ENCODE measurements at places on chromosomes 13 and 19.

DNA sequence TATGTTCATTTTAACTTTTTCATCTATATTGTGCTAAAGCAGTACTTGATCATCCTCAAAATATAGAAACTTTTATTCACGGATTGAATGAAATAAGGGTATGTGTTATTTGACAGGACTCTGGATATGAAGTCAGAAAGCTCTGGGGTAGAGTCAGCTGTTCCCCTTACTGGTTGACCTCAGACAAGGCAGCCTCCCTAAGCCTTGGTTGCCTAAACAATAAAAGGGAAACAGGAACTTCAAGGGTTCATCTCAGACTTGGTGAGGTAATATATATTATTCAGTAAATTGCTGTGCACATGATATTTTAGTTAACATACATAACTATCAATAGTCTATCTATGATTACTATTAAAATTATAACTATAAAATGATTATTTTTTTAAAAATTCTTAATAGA is 13.6 kb downstream of the POLR1D start:
- no peak for DNase-seq

- DNase-seq = no peak
Observed at GRCh38 chr13:42334329-42334706, 62.4 kb downstream of the AKAP11 start.

DNA sequence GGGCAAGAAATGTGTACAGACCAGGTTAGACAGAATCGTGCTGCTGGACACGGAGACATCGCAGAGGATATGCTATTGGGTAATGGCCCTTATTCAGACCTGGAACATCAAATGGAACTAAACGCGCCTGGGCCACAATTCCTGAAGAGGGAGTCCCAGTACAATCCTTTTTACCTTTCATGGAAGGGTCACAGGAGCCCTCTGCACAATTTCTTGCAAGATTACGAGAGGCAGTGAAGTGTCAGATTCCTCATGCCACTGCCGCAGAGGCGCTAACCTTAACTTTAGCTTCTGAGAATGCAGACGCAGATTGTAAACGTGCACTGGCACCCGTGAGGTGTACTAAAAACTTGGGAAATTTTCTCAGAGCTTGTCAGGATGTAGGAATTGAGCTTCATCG is 18.1 kb downstream of the CLEC4M start:
- DNase-seq = no peak

- no peak for DNase-seq
Observed at GRCh38 chr13:110676595-110677587, 29.0 kb downstream of the CARS2 start.

DNA sequence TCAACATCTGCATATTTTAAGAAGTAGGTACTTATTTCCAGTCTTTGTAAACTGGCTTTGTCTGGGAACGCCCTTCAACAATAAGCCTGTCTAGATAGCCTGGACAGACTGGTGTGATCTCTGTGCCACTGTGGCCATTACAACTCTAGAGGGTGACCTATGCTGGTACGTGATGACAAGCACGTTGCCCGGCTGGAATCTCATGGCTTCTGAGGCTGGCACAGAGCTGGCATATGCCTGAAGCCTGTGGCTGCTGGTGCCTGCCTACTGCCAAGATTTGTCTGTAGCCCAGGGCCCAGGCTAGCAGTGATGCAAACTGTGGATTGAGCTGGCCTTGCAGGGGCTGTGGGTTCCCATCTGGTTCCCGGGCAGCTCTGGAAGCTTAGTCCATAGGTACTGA is 34.0 kb downstream of the IGFL3 start:
- no peak for DNase-seq

DNA sequence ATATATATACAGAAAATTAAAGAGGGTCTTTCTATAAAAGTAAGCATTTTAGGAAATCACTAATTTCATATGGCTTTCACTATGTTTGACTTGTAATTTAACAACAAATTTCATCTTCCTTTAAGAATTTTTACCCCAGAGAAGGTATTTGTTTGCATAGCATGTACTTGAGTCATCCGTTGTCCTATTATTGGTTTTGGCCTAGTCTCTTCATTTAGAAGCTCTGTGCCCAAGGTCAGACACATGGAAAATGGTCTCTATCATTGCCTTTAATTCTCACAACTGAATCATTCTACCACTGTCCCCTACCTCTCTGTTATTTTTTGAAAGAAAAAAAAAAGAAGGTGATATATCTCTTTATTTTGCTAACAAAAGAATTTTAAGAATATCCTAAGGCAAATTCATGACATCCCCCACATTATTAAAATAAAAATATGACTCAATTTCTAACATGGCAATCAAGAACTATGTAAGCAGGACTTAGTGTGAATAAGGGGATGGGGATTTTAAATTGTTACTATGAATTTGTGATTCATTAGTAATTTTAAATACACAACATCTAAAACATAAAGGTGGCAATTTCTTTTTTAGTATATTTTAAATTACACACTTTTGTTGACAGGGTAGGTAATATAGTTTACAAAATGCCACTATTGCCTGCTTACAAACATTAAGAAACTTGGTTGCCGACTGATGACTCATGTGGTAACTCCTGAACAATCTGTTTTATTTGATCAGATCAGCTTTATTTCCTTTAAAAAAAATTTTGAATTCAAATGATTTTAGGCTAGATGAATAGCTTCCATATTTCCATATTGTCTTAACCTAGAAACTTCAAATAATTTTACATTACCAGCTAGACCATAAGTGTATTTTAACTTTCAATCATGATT is 13.9 kb downstream of the SLITRK5 start:
- DNase-seq = no peak

GRCh38 chr13:27276188-27276587 is 5.6 kb downstream of the RASL11A start:
- DNase-seq = peak; percentile 65

- DNase-seq = no peak
Observed at GRCh38 chr13:103799028-103799427, 732.8 kb upstream of the SLC10A2 start.

DNA sequence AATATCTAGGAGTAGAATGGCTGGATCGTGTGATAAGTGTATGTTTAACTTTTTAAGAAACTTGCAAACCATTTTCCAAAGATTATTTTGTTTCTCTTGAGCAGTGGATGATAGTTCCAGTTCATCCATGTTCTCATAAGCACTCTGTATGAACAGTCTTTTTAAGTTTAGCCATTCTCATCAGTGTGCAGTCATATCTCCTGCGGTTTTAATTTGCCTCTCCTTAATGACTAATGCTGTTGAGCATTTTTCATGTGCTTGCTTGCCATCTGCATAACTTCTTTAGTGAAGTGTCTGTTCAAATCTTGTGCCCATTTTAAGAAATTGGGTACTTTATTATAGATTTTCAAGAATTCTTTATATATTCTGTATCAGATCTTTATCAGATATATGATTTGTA is 58.6 kb downstream of the WASF3 start:
- DNase-seq = peak; percentile 18

DNA sequence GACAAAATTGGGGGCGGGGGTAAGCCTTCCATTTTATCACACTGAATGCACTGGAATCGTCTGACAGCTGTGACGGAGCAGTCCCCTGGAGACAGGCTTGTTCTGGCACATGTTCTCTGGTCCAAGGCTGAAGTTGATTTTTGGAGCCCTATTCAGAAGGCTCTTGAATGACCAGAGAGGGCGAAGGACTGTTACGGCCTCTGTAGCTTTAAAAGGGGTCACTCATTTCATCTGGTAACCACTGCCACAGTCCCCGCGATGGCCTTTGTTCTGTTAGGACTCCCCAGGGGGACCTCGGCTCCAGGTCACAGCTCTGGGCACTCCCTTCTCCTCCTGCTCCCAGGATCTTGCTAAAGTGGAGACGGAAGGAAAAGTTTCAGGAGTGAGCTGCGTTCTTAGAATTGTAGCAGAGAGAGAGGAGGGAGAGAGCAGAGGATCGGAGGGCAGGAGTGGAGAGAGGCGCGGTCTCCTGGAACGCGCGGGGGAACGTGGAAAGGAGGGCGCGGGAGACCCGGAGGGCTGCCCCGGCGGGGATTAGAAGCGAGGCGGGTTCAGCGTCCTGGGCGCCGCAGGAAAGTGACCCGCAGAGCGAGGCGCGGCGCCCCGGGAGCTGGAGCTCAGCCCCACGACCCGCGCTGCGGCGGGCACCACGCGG is 134.3 kb upstream of the MYO16 start:
- DNase-seq = peak; percentile 3

- no peak for DNase-seq
Observed at GRCh38 chr13:35496006-35496405, 19.5 kb upstream of the MAB21L1 start.

- no peak for DNase-seq
Observed at GRCh38 chr19:57321116-57321515, 844 bp downstream of the ZNF543 start.

- no peak for DNase-seq
Observed at GRCh38 chr19:5804516-5805461, at the start of gene NRTN. TSS of gene NRTN (plus strand) at chr19:5805067. CDS start at chr19:5824166, 19,099 bp downstream.

DNA sequence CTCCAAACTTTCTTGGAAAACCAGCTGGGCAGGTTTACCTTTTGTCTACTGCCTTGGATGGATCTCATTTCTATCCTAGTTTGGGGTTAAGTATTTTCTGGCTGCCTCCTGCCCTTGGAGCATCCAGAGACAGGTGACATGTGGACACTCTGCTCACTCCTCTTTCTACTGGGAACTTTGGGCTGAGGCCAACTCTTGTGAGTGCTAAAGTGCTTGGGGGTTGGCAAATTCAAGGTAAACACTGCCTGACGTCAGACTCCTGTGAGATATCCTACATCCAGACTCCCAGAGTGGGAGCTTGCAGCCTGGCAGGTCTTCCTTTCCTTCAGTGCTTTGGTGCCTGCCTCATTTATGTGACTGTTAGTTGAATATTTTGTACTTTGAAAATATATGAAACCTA is 388.1 kb downstream of the KCNRG start:
- no peak for DNase-seq

GRCh38 chr13:44752164-44752563 is 176.0 kb upstream of the TSC22D1 start:
- no peak for DNase-seq

GRCh38 chr13:107462501-107462900 is 752.8 kb downstream of the LIG4 start:
- no peak for DNase-seq

- DNase-seq = no peak
Observed at GRCh38 chr13:40588101-40588500, 78.3 kb downstream of the FOXO1 start.

DNA sequence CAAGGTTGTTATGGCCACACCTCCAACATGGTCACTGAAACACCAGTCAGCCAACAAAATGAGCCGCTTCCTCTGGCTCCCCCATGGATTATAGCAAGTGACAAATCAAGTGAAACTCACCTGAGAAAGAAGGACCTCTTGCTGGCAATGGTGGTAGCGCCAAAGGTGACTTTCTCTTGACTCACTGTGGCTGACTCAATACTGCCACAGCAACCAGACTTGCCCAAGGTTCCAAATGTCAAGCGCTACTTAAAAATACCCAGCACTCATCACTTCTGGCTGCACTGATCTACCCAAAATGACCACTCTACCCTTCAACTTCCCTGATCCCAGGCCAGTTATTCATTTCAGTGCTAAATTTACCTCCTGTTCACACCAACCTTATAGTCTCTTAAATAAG is 495.5 kb downstream of the FOXO1 start:
- DNase-seq = no peak

DNA sequence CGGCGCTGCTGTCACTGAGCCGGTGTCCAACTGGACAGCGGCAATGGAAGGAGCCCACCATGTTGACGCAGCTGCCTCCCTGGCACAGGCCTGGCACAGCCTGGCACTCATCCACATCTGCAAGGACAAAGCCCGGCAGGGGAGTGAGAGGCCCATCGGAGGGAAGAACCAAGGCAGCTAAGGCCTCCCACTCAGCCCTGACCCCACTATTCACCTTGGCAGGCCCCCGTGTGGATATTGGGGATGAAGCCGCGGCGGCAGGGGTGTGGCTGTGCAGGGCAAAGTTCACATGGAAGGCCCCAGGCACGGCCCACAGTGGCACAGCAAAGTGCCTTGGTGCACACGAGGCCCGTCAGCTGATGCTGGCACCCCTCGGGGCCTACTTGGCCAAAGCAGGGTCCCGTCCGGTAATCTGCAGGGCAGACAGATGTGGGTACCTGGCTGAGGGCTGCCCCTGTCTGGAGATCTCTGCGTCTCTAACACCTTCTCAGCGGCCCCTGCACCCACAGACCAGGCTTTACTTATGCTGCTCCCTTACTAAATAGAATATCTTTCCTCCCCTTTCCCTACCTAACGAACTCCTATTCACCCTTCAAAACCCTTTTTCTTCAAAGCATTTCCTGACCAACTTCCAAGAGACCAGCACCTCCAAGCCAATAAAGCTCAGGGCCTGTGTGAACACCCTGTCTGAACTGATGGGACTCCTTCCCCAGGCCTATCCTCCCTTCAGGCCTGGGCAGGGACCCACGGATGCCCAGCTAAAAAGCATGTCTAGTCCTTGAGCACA is 7.5 kb downstream of the FBN3 start:
- no peak for DNase-seq

DNA sequence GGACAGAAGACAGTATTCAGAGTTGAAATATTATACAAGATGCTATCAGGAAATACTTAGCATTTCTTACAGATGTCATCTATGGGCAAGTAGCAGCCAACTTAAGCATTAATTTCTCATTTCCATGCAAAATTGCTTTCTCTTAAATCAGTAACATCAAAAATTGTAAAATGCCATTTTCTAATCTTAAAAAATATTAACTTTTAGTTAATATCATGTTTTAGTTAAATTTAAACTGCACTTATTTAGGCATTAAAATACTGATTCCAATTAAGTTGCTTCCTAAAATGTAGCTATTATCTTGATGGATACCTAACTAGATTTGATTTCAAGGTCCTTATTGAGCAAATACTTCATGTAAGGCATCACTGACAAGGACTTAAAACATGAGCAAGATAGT is 27.8 kb downstream of the METTL21C start:
- no peak for DNase-seq

DNA sequence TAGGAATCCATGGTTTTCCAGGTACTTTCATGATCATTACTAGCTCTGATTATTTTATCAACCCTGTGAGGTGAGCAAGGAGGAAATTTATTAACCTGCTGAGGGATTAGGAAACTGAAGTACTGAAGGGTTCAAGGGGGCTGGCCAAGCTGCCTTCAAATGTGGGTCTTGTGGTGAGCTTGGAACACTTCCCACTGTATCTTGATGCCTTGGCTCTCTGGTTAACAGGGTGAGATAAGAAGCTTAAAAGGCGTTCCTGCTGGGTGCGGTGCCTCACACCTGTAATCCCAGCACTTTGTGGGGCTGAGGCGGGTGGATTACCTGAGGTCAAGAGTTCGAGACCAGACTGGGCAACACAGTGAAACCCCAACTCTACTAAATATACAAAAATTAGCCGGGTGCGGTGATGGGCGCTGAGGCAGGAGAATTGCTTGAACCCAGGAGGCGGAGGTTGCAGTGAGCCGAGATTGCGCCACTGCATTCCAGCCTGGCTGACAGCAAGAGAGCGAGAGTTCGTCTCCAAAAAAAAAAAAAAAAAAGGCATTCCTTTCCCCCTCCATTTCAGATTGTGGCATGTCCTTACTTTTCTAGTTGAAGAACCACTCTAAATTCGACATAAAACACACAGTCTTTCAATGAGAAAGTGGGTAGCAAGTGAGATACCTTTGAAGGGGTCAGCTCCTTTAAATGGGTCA is 70.2 kb downstream of the KLF2 start:
- no peak for DNase-seq
